ENCODE measurements at places on chromosomes 13 and 19.

DNA sequence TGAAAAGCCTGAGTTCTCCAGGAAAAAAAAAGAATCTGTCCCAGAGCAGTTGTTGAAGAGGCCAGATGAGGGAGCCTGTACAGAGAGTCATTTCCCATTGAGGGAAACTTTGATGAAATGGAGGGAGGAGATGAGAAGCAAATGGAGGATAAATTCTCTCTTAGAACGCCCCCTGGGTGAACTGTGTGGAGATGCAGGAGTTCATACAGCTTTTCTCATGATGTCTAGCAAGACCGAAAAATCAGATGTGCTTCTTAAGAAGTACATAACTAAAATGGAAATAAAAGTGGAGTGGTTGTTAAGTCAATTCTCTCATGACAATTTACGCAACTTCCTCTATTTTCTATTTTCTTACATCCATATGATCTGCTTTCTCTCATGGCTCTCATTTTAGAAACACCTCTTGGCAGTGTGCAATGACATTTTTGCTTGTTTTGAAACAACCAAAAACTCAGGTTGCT, 1263.1 kb downstream of the PCDH9 start:
- DNase-seq = no peak

GRCh38 chr19:15780610-15781418, 6.6 kb upstream of the OR10H5 start:
- no peak for DNase-seq

DNA sequence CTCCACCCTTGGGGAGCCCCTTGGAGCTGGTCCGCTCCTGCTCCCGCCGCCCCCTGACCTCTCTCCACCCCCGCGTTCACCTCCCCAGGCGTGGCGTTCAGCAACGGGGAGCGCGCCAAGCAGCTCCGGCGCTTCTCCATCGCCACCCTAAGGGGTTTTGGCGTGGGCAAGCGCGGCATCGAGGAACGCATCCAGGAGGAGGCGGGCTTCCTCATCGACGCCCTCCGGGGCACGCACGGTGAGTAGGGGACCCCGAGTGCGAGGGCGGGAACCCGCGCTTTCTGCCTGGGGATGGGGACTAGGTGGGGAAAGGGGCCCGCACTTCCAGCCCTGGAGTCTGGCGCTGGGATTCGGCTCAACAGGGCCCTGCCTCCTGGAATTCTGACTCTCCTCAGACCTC, 1.7 kb downstream of the CYP2A13 start:
- DNase-seq = no peak

DNA sequence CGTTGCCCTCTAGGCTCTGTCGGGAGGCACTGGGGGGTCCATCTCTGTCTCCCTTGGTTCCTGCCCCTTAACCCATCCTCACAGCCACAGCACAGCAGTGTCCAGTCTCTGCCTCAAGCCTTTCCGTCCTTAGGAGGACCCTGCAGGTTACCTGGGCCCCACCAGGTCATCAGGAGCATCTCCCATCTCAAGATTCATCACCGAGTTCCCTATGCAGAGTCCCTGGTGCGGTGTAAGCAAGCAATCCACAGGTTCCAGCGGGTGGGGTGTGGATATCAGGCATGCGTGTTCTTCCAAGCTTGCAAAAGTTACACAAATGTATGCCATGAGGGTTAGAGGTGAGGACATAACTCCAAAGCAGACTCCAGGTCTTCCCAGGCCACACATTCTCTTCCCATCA, 20.9 kb upstream of the GAS6 start:
- no peak for DNase-seq

Data from activated T-helper 9 cell treated with anti-CD3 and anti-CD28 coated beads, Interleukin-2, amount 50 U/mL, for 16 hours (primary cell).